ENCODE measurements at places on chromosomes 11 and 22. TPM values are rescaled to one million over a fixed set of nuclear protein-coding genes. Genes with fewer than 3 reads are reported as not detected.

Gene IGSF22
- total RNA-seq = 1.2 TPM

Gene DTX4
- 0.21 TPM for total RNA-seq

Gene CBX6
- 68.0 TPM for total RNA-seq

Gene CNTF
- total RNA-seq = 5.5 TPM

DNA sequence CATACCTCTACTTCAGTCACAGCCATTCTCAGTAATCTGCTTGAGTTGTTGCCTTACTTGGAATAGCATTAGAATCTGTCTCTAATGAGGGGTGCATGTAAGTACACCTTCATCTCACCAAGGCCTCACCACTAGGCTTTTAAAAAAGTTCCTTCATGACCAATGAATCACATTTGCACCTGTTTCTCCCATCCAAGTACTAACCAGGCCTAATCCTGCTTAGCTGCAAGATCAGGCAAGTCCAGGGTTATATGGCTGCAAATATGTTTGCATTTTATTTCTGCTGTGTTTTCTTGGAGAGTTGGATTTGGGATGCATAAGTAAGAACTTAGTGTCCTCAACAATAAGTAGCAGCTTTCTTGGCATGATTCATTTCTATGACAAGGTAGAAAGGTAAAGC, 66.9 kb downstream of the BBOX1 start:
- no peak for DNase-seq

DNA sequence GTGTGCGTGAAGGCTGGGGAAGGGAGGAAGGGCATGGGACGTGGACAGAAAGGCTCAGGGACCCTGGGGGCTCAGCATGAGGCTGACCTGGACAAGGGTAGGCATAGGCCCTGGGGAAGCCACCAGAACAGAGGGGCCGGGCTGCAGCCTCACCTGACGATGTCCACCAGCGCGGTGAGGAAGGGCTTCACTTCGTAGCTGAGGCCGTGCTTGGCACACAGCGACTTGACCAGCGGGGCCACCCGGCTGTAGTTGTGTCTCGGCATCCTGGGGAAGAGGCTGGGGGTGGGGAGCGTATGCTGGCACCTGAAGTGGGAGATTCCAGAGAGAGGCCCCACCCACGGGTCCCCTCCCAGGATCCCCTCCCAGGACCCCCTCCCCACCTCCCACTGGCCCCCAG, 15.6 kb downstream of the FADS3 start:
- DNase-seq = no peak

DNA sequence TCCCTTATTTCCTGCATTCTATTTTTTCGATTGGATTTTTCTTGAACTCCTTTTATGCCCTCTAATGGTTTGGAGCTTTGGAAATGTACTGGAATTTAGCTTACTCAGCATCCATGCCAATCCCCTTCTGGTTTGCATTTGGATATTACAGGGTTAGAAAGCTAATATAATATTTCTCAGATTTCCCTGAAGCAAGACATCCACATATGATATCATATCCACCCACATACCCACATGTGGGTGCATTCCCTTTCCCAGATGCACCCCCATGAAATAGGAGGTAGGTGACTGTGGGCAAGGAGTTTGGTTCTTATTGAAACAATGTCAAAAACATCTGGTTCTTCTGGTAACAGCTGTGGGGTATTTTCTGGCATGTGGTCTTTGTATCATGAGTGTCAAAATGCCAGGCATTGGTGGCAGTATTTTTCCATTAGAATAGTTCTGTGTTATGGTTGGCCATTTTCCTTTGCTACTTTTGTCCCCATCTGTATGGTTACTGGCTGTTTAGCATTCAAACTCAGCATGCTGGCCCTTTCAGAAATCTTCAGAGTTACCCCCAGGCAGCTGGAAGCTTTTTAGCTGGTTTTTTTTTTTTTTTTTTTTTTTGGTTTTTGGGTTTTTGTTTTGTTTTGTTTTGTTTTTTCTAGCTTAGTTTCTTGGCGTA, 32.7 kb upstream of the DDX10 start:
- DNase-seq = no peak

GRCh38 chr11:93846411-93846810, 4.0 kb downstream of the VSTM5 start:
- DNase-seq = no peak

DNA sequence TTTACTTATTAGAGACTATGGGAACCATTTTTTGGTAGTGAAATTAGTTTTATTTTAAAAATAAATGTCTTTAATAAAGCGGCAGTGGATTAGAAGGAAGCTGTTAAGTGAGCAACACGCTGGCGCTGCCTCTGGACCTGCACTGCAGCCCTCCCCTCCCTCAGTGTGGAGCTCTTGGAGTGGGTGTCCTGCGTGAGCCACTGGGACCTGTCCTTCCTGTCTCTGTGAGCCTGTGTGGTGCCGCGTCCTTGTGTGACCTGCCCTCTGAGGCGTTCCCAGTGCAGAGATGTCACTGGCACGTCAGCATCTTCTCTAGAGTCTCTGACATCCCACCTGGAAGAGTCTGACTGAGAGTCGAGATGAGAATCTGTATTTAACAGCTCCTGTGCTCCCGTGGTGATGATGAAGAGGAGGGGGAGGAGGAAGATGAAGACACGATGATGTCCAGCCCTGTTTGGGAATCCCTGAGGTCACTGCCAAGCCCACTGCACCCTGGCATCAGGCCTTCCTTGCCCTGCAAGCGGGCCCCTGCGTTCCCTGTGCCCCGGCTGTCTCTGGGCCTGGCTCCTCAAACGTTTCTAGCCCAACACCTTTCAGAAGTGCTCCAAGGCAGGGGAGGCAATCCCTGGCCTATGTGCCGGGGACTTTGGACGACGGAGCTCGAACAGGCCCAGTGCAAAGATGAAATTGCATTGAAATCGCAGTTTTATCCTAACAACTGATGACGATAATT, 271.8 kb downstream of the TBC1D22A start:
- no peak for DNase-seq

- no peak for DNase-seq
These were observed 5.4 kb downstream of the FDX1 start for GRCh38 chr11:110434952-110435779.

DNA sequence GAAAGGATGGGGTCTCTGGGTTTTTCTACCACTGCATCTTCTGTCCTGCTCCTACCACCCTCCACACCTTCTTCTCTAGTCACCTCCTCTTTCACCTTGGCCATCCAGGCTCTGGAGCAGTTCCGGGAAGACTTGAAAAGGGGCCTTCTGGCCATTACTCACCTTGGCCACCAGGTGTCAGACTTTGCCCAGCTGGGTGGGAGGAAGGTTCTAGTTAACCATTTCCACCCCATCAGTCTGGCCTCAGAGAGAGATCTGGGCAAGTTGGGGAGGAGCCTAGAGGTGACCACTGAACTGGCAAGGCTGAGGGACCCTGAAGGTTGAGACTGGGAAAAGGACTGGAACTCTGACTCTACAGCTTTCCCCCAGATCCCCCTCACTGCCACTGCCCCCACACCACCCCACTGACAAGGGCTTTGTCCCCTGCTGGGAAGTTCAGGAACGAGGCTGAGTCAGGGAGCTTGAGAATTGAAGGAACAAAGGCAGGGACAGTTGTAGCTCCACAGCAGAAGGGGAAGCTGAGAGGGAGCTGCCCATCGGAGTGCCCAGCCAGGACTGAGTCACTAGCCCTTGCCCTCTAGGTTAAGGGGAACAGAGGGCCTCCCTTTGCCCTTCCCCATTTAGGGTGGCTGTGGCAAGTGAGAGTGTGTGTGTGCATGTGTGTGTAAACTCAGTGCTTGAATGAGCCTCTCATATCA, 3.7 kb upstream of the POLD4 start:
- peak; percentile 56 for DNase-seq

DNA sequence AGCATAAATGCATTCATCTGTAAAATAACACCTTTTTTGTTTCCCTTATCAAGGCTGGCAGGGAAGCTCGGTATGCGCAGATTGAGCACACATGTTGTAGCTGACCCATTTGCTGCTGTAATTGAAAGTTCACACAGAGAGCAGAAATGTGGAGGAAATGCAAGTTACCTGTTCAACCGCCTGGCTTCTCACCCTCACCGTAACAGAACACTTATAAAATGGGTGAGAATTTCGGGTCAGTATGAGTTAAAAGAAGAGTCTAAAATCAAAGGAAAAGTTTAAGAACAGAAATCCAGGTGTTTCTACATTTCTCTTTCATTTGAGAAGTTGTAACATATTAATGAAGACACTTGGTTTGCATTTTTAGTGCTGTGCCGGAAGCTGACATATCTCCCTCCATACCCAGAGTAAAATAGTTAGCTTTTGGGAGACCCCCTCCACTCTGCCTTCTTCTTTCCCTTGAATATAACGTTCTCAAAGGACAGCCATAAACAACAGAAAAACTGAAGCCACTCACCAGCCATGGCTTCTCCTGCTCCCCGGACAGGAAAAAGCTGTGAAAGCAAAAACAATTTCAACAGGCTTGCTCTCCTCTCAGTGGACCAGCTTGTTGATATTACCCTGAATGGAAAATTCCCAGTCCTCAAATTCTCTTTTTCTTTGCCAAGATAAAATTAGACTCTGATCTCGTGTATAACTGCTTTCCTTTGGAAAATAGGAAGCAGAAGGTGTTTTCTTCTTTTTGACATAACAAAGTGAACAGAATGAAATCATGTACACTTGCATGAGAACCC, at the start of gene CASP12:
TSS of gene CASP12 (minus strand) at position 570 of the 794 bp plus-strand sequence.
- DNase-seq = no peak

DNA sequence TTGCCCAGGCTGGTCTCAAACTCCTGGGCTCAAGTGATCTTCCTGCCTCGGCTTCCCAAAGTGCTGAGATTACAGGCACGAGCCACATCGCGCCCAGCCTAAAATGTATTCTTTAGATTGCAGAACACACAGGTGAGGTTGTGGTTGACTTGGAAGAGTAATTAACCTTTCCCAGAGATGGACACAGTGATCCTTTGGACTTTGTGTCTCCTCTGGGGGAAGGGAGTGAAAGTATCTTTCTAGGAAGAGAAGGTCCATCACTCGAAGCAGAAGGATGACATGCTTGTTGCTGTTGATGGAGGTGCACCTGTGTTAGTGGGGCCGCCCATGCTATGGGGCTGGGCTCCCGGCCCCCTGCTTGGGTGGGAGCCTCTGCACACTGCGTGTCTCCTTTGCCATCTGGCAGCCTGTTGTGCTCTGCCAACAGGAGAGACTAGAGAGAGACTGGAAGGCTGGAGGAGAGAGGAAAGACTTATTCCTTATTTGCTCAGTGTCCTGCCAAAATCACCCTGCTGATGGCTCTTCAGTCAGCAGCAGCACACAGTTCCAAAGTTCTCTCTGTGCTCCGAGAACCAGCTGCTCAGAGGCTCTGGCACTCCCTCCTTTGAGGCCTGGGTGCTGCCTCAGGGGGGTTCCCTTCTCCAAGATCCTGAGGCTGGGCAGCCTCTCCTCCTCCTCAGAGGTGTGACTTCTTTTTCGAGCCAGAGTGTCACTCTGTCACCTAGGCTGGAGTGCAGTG, 33.1 kb upstream of the CYB5R3 start:
- no peak for DNase-seq
